Stimulated activated CD4-positive, alpha-beta T cell treated with anti-CD3 and anti-CD28 coated beads, Interleukin-4, amount 100 ng/mL, for 24 hours (primary cell): ENCODE measurements at places on chromosomes 13 and 19.

- no peak for DNase-seq
These were observed 69.3 kb downstream of the NHLRC3 start for GRCh38 chr13:39107561-39107960.

GRCh38 chr13:59609421-59609820, 554.3 kb downstream of the DIAPH3 start:
- DNase-seq: no peak

DNA sequence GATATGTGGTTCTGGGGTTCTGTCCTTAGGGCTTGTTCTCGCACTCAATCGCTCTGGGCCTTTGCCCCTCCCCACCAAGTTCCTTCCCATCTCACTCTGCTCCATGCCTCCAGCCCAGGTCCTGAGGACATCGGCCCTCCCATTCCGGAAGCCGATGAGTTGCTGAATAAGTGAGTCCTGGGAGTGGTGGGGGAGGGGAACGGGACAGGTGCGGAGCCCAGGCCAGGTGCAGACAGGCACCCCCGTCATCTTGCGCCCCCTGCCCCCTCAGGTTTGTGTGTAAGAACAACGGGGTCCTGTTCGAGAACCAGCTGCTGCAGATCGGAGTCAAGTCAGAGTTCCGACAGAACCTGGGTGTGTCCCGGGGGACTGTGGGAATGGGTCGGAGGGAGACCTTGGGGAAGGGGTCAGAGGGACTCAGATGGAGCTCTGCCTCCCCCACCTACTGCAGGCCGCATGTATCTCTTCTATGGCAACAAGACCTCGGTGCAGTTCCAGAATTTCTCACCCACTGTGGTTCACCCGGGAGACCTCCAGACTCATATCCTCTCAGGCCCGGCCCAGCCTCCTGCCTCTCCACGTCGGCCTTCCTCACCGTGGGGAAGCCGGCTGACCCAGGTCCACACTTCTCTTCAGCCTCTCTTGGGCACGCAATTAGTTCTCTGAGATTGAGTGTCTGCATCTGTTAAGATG, 10.1 kb downstream of the FUZ start:
- DNase-seq: no peak

GRCh38 chr19:47723581-47723940, 10.3 kb downstream of the EHD2 start:
- no peak for DNase-seq

DNA sequence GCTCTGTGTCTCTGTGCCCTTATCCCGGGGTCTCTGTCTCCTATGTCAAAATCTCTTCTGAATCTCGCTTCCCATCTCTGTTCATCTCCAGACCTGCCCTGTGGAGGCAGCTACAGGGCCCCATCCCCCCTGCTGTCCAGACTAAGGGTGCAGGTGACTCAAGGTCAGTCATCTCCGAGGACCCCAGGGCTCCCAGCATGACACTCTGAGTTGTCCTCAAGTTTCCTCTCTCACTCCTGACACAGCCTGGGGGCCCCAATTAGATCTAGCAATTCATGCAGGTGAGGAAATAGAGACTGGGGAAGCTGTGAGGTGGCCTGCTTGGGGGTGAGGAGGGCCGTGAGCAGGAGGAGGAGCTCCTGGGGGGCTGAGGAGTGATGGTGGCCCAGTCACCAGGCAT, 2.1 kb upstream of the CNFN start:
- no peak for DNase-seq

- DNase-seq: no peak
These were observed 14.3 kb upstream of the ZNF667 start for GRCh38 chr19:56491399-56491798.

GRCh38 chr19:55304279-55304978, 20.6 kb downstream of the BRSK1 start:
- peak; percentile 20 for DNase-seq

GRCh38 chr13:52638666-52639328, 3.4 kb upstream of the HNRNPA1L2 start:
- DNase-seq: no peak
